Stimulated activated CD4-positive, alpha-beta T cell treated with anti-CD3 and anti-CD28 coated beads, Interleukin-1b, Interleukin-23, amount 100 ng/mL, for 48 hours (primary cell): ENCODE measurements at places on chromosomes 6 and 20.

GRCh38 chr6:157304899-157305663, 18.2 kb downstream of the TMEM242 start:
- DNase-seq = no peak

GRCh38 chr20:32764005-32764960, 2.1 kb downstream of the DNMT3B start:
- no peak for DNase-seq

DNA sequence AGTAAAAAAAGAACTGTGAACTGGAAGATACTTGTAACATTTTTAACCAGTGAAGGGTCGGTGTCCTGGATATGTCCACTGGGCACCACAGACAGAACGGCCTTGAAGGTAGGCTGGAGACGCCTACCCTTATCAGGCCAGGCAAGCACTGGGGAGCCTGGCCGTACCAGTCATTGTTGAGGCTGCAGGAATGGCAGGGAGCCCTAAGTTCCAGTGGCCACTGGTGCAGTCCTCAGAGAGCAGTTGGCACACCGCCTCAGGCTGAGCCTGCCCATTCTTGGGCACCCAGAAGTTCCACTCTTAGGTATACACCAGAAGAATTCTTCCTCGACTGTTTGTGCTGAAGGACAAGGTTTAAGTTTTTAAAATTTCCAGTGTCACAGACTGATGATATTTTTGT, 20.5 kb downstream of the DNAJC5 start:
- DNase-seq = no peak

DNA sequence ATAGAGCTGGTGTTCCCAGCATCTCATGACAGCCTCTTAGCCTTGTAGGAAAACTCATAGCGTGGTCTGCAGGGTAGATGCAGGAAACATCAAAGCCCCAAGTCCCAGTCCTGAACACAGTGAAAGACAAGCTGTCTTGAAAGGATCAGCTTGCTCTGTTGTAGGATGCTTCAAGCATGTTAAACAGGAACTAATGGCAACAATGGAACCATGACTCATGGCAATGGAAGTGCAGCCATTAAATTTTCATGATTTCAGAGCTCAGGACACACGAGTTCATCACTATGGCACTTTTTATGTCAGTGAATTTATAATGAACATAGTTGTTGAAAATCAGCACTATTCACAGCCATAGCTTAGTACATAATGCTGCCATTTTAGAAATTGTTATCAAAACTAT, 367.7 kb downstream of the KIF16B start:
- no peak for DNase-seq

GRCh38 chr6:123518441-123519188, 118.1 kb downstream of the TRDN start:
- DNase-seq = no peak

- DNase-seq = no peak
Observed at GRCh38 chr6:11500008-11500407, 37.5 kb upstream of the TMEM170B start.

GRCh38 chr6:151044465-151045441, 179.3 kb downstream of the MTHFD1L start:
- no peak for DNase-seq

DNA sequence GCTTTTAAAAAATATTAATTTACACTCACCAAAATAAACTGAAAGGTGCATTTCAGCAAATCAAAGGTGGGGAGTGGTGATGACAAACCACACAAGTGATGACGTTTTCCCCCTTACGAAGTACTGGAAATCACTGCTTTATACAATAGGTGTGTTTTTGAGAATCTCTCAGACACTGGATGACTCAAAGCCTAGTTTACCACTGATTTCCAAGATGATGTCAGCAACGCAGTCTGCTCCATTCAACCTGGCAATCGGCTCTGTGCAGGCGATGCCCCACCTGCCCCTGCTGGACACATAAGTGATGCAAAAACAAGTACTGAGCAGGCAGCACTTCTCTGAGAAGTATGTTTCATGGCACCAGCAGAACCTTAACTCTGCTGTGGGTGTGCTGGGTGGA, 114.4 kb downstream of the SOD2 start:
- no peak for DNase-seq

DNA sequence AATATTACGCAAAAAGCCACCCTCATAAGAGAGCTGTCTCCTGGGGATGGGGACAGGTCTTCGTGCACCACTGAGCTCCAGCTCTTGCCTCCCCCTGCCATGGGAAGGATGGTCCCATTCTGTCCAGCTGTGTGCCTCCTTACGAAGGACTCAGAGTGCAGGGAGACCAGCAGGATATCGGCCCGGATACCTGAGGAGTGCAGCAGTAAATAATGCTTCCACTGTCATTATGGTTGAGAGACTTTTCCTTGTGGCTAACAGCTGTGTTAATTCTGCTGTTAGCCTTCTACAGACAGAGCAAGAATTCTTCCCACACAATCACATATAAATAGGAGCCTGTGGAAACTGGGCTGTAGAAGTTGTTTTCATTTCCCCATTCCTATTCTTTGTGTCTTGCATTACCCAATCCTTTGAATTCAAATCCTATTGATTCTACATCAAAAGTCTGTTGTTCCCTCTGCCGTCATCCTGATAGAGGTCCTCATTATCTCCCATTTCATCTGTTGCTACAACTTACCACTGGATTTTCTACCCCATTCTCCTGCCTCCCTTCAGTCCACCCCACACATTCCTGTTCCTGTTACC, 364.6 kb upstream of the SOX4 start:
- no peak for DNase-seq

- no peak for DNase-seq
Observed at GRCh38 chr6:51928320-51928719, 159.1 kb downstream of the PKHD1 start.

GRCh38 chr6:170429450-170429849, 122.9 kb downstream of the FAM120B start:
- DNase-seq = no peak

- no peak for DNase-seq
Observed at GRCh38 chr20:13419477-13419876, 198.4 kb downstream of the ISM1 start.

- no peak for DNase-seq
Observed at GRCh38 chr20:10076126-10077080, 41.6 kb downstream of the ANKEF1 start.

- DNase-seq = no peak
Observed at GRCh38 chr6:163339466-163339865, 75.1 kb upstream of the QKI start.

DNA sequence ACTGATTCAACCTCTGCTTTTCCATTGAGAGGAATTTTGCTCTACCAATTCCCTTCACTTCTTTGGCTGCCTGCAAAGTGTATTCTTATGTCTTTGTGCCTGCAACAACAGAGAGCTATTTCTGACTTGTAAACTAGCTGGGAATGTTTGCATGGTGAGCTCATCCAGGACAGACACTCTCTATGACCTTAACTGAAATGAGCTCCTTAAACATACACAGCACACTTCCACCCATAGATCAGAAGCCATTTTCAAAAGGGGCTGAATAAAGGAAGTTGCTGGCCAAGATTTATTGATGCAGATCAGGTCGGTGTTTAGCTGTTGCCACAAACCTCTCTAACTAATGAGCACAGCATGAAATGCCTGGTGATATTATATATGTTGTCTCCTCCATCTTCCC, 377.7 kb downstream of the BTBD9 start:
- DNase-seq = no peak

GRCh38 chr6:154731296-154732218, 1.7 kb upstream of the SCAF8 start:
- no peak for DNase-seq

DNA sequence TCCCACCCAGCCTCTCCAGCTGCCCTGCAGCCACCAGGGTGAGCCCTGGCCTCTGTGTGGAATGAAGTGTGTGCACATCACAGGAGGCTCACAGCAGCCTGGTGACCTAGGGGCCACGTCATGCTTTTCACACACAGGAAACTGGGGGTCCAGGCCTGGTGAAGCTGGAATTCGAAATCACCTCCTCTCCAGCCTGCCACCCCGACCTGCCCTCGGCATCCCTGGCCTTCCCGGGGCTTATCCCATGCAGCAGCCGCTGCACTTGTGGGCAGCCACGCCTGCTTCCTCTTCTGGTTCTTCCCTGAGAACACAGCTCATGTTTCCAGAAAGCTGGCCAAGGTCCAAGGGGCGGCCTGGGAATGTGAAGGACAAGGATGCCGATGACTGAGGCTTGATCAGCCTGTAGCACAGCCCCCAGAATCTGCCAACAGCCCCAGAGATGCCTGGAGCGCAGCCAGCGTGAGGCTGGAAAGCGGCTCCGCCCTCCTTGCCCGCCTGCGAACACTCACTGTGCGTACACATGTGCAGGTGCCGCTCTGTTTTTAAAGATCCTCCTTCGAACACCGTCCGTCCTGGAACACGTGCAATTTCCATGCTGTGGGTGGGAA, 4.2 kb upstream of the NTSR1 start:
- DNase-seq = no peak

- no peak for DNase-seq
Observed at GRCh38 chr6:24009319-24009718, 116.7 kb upstream of the NRSN1 start.

DNA sequence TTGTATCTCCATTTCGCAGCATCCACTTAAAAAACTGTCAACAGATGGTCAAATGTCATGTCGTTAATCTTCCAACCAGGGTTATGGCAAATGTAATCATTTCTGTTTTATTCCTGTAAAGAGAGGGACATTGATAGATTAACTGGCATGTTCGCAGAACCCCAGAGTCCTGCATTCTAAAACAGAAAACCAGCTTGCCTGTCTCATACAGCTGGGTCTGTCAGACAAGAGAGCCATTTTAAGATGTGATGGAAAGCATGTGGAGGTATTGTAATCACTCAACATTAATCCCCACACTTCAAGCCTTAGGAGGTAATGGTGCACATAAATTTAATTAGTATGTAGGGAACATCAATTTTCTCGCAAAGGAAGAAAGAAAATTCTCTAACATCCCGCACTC, 4.4 kb downstream of the SMLR1 start:
- no peak for DNase-seq

GRCh38 chr6:35168461-35168861, 27.3 kb upstream of the TCP11 start:
- no peak for DNase-seq

DNA sequence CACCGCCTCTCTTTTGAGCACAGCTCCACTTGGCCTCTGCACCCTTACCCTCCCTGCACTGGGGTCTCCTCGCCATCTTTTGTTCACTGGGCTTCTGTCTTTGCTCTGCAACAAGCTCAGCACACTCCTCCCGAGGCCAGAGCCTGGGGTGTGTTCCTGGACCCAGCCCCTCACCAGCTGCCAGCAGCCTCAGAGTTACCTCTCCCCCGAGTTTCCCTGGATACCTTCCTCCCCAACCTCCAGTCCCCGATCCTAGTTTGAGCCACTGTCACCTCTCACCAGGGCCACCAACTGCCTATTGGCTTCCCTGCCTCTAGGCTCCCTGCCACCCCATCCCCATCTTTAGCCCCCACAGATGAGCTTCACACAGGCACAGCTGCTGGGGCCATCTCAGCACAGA, 12.3 kb downstream of the CYP21A2 start:
- DNase-seq = no peak

DNA sequence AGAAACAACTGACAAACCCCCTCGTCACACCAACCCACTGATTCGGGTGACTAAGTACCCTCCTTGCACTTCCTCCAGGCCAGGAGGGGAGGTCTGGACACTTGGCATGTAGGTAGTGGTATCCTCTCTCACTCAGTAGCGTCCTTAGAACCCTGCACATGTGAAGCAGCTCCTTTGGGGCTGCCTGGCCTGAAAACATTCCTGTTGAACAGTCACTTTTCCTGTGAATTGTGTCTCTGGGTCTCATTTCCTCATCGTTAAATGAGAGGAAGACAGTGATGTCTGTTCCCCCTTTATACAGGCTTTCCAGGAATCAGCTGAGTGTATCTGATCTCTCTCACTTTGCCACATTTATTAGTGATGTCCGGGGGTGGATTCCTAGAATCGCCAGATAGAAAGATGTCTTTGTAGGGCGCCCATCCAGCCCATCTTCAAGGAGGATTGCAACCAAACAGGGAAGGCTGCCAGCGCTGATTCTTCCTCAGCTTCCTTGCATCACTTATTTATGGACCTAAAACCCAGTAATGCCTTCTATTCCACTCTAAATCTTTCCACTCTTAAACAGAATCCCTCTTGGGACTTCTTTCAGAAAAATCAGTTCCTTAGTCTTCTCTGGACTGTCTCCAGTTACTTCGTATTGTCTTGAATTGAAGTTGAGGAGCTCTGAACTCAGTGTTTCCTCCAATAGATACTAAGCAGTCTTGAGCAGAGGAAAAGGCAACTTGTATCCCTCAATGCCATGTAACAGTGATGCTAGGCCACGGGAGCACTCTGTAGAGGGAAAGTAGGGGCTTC, 9.4 kb upstream of the POPDC3 start:
- DNase-seq = no peak

DNA sequence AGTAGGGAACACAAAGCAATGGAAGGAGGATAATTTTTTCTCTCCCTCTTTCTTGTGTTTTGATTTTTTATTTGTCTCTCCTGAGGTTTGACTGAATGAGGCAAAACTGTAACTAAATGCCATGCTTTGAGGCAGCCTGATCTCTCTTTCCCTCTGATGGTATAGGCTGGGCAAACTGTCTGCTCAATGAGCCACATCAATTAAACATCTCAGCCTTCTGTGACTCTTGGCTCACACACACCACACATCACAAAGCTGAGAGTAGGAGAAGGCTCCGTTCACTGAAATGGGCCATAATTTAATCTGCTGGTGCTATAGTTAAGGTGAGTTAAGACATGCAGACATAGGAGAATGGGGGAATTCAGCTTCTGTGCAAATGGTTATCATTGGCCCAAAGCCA, 28.1 kb upstream of the SCGN start:
- no peak for DNase-seq

- no peak for DNase-seq
Observed at GRCh38 chr6:41025966-41026530, 13.0 kb downstream of the UNC5CL start.

GRCh38 chr6:167781066-167781767, 45.5 kb upstream of the AFDN start:
- DNase-seq = no peak

DNA sequence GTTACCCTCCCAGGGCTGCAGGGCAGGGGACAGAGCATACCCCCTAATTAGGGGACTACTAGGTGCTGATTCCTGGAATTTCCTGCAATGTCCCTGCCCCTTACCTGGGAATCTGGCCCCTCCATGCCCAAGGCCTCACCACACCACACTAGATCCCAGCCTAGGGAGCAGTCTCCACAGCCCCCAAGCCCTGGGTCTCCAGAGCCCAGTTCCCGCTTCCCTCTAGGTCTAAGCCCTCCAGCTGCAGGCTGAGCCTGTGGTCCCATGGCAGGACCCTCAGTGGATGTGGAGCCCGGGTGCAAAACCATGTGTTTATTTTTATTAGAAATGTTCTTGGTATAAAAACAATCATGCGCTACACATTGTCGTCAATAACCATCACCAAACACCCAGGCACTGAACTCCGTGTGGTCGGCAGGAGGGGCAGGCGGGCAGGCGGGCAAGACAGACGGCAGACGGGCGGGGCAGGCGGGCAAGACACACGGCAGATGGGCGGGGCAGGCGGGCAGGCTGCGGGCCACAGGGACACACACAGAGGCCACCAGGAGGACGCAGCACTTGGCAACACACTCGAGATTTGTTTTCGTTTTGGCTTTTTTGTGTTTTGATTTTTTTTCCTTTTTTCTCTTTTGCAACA, 124.2 kb downstream of the GRM4 start:
- no peak for DNase-seq

GRCh38 chr6:110430236-110430635, 14.9 kb upstream of the DDO start:
- DNase-seq = no peak

GRCh38 chr6:39430446-39430845, 107.9 kb upstream of the KCNK16 start:
- no peak for DNase-seq
